SHP77 treated with DMSO at 0.1 percent for 48 hours (cell line): ENCODE measurements at places on chromosomes 2 and 18.

DNA sequence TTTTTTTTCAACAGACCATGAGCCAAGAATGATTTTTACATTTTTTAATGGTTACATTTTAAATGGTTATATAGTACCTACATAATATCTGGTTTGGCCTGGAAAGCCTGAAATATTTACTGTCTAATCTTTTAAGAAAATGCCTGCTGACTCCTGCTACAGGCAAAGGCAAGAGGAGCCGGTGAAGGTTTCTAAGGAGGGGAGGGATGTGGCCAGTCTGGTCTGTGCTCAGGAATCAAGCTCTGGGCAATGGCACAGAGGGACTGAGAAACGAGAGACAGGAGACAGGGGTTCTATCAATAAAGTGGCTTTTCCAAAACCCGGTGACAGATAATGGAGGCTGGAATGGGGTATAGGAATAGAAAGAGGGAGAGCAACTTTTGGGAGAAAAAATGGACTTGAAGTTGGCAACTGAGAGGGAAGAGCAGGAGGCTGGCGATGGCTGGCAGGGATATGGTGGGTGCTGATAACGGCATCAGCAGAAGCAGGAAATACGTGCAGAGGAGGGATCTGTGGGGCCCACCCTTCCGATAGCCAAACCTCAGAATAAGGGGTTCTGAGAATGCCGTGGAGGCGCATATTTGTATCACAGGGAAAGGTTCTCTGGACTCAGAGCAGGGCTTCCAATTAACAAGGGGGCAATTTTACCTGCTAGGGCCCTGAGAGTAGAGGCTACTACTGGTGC lies 64.0 kb upstream of the DNMT3A start:
- no peak for DNase-seq

DNA sequence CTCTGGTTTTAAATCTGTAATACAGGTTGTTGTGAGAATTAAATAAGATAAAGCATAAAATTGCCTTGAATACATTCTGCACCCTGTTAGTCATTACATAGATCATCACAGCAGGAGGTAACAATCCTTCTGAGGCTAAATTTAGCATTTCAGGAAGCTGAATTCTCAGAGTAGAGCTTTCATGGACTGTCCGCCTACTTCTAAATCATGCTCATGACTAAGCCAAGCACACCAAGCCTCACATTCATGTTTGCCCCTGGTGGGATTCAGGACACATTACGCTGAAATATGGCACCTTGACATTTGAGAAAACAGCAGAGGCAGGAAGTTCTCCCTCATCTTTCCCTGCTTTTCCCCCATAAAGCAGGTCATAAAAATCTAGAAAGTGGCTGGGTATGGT lies 16.6 kb upstream of the PIK3C3 start:
- no peak for DNase-seq

DNA sequence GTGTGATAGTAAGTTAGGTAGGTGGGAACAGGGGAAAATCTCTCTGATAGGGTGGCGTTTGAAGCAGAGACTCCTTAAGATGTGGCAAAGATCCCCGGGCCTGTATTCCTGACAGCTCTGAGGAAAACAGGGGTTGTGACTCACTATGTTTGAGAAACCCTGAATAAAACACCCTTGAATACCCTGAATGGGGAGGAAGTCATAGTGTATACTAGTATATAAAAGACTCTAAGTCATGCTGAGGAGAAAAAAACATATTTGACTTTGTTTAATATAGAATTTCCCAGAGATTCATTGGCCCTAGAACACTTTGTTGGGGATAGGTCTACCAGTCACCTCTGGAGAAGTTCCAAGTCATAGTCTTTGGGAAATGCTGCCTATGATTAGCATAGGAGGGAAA lies 590.9 kb downstream of the IRS1 start:
- DNase-seq: no peak

GRCh38 chr2:40544072-40544471 lies 92.2 kb upstream of the SLC8A1 start:
- DNase-seq: no peak

DNA sequence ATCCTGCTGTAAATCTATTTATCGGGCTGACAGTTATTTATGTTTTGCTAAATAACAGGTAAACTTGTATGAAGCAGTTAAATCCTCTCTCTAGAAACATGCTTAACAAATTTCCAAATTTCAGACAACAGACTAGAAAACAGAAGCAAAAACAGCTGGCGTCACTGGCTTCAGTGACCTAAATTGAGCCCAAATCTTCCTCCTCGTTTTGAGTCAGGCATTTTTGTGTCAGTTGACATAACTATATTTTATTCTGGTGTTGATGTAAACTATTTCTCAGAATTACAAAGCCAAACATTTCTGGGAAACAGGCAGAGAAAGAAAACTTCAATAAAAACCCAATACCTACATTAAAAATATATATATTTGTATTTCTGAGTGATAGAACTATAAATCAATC lies 21.7 kb downstream of the RBMS1 start:
- no peak for DNase-seq

DNA sequence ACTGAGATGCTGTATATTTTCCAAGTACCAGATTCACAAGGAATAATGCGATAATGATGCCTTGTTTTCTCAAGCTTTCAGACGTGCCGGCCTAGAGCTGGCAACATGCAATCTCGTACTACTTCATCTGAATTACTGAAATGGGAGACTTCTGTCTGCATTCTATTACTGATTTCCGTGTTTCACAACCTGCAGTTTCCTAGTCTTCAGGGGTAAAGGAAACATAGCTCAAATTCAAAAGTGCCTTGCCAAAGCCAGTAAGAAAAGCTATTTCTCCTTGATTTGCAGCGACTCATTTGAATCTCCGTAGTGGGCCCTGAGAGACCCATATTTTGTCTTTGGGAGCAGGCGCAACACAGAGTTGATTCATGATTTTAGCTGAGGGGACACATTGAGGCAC lies 289.0 kb downstream of the CNTNAP5 start:
- DNase-seq: no peak

GRCh38 chr18:378079-378478 lies 110.2 kb upstream of the THOC1 start:
- no peak for DNase-seq

GRCh38 chr2:15818881-15819280 lies 121.5 kb upstream of the MYCN start:
- no peak for DNase-seq

DNA sequence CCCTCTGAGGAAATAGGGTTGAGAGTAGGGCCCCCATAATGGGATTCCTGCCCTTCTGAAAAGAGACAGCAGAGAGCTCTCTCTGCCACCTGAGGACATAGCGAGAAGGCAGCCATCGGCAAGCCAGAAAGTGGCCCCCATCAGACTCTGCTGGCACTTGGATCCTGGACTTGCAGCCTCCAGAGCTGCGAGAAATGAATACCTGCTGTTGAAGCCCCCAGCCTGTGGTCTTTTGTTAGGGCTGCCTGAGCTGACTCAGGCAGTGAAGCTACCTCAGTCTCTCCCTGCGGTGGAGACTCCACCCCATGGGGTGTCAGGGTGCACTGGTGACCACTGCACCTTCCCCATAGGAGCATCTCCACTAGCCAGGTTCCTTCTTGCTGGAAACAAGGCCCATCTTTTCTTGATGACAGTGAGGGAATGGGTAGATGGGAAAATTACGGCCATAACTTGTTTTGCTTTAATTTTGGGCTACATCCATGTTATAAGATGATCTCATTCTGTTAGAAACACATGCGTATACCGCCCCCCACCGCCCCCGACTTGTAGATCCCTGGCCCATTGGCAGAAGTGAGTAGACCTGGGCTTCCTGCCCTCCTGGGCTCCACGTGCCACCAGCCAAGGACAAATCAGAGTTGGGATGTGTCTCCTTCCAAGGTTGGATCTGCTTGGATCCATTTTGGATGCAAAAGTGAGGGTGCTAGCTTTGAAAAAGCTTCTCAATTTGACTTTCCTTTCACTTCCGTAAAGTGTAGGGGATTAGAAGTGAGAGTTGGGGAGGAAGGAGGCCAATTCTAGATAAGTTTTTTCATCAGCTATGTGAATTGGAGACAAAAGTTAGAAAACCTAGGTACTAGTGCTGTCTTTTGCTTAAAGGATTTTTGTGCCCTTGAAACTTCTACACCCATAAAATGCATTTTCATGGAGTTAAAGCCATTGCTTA lies 42.9 kb downstream of the NCK2 start:
- no peak for DNase-seq

- no peak for DNase-seq
These were observed 7.6 kb downstream of the CCNYL1 start for GRCh38 chr2:207719008-207719407.

DNA sequence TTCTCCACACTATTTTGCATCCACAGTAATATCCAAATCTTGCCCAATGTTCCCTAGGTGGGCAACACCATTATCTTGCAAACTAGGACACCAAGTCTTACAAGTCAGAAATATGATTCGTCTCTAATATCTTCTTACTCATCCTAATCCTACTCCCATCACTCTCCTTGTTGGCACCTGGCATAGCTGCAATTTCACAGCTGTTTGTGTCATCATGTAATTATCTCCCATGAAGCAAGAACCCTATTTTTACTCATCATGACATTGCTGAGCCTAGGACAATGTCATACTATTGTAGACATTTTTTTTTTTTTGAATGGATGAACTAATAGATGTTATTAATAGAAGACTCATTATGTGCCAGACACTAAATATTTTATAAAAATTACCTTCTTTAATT lies 91.3 kb upstream of the CCDC141 start:
- no peak for DNase-seq

- DNase-seq: no peak
These were observed 271.0 kb downstream of the NEDD4L start for GRCh38 chr18:58315041-58315440.

GRCh38 chr18:33673689-33674088 lies 95.7 kb downstream of the ASXL3 start:
- DNase-seq: no peak

GRCh38 chr2:209121691-209122090 lies 302.2 kb upstream of the MAP2 start:
- no peak for DNase-seq

- DNase-seq: no peak
These were observed 1515.6 kb upstream of the NXPH2 start for GRCh38 chr2:140295767-140296166.

DNA sequence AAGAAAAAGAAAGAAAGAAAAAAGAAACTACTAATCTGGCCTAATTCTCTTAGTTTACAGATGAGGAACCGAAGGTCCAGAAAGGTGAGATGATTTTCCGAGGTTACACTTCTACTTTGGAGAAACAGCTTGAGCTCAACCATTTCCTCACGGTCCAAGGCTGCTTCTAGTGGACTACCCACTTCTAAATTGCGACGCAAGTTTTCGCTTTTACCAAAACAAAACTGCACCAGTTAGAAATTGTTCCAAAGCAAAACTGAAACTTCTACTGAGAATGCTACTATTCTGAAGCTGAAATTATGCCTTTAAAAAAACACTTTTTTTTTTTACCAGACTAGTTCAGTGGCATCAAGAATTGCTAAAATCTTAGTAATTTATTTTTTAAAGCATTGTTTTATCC lies 101.6 kb downstream of the INO80D start:
- DNase-seq: no peak

DNA sequence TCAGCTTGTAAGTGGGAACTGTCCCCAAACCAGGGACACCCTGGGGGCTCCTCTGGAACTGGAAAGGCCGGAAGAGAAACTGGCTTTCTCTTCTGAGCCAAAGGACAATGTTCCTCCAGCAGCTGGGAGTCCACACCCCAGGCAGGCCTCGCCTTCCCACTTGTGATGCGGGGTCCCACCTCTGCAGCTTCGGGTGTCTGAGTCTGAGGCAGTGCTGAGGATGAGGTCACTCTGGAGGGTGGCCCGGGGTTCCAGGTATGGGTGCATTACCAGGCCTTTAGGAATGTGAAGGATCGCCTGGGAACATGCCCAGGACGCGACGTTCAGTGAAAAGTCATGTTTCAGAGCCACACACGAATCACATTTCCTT lies 18.2 kb upstream of the BOK start:
- no peak for DNase-seq

DNA sequence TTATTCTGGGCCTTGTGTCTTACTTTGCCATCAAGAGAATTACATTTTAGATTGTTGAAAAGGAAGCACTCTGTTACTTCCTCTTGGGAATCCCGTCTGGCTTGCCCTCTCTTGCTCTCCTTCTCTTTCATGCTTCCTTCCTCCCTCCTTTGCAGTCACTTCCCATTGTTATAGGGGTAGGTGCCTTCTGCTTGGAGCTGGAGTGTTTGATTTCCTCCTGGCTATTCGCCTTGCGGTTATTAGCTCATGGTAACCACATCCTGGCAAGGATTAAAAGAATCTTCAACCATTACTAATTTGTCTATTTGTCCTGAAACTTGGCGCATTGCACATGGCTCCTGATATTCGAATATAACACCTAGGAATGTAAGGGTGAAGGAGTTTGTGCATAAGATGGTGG lies 115.0 kb downstream of the CERS6 start:
- no peak for DNase-seq

DNA sequence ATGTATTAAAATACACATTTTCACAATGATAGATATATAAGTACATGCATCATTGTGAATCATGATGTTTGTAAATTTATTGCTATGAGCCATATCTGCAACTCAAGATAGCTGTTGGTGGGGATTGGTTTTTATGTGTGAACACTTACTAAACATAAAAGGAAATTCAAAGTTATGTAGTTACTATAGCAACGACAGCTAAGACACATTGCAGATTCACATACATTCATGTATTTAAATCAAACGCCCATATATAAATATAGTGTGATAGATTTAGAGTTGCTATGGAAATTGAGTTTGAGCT lies 65.6 kb downstream of the MAPRE2 start:
- no peak for DNase-seq

DNA sequence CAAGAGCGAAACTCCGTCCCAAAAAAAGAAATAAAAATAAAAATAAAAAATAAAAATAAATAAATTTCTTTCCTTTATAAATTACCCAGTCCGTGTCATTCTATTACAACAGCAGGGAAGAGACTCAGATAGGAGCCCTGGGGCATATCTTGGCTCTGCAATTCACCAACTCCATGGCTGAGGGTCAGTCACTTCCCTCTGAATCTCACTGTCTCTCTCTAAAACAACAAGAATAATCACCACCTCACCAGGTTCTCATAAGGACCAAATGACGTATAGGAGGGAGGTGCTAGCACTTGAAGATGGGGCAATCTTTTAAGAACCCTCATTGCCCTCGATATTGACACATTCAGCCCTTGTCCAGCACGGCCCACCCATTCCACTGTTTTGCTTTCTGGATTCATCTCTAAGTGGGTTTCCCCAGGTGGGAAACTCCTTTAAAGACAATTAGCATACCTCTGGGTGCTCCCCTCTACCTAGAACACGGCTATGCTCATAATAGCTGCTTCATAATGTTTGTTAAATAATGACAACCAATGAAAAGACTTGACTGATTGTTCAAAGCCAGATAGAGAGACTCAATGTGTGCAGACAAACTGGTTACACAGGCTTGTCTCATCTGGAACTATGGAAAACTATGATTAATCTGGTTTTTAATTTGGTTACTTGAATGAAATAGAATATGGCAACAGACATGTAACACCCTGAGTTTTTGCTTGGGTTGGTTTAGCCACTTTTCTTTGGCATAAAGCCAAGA lies 15.1 kb downstream of the MYCN start:
- DNase-seq: no peak

GRCh38 chr2:142307616-142308115 lies 176.8 kb upstream of the LRP1B start:
- no peak for DNase-seq

- DNase-seq: no peak
These were observed 12.4 kb downstream of the PFN4 start for GRCh38 chr2:24110660-24111303.
